Kidney (tissue), 22 donors: ENCODE measurements at places on chromosomes 5 and 9. TPM values are rescaled to one million over a fixed set of nuclear protein-coding genes. Genes with fewer than 3 reads are reported as not detected.
A peak's percentile ranks its signal among the peaks of the same experiment; 100 is the strongest.

- DNase-seq: no peak
These were observed 97.8 kb upstream of the WWC1 start for GRCh38 chr5:168193493-168194250.

DNA sequence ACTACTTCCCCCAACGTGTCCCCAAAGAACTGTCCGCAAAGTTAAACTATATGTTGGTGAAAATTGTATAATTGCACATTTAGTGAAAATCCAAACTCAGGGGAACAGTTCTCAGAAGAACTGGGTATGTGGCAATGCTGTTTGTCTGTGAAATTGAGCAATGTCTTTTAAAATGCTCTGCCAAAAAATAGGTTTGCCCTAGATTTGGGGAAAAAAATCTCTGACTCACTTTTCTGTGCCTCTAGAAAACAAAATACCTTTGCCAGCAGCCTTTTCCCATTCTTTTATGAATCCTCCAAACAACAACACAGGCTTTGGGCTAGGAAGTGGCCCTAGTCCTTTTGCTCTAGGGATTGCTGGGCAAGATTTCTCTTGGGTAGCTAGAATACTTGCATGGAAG, 37.4 kb upstream of the ZNF608 start:
- DNase-seq: no peak

DNA sequence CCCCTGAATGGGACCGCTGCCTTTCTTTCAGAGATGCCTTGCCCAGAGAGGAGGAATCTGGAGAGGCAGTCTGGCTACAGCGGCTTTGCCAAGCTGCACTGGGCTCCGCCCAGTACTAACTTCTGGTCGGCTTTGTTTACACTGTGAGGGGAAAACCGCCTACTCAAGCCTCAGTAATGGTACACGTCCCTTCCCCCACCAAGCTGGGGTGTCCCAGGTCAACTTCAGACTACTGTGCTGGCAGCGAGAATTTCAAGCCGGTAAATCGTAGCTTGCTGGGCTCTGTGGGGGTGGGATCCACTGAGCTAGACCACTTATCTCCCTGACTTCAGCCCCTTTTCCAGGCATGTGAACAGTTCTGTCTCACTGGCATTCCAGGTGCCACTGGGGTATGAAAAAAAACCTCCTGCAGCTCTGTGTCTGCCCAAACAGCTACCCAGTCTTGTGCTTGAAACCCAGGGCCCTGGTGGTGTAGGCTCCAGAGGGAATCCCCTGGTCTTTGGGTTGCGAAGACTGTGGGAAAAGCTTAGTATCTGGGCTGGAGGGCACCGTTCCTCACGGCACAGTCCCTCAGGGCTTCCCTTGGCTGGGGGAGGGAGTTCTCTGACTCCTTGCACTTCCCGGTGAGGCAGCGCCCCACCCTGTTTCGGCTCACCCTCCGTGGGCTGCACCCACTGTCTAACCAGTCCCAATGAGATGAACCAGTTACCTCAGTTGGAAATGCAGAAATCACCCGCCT, 171.2 kb downstream of the CWC27 start:
- peak; percentile 42 for DNase-seq

The ZSWIM6 gene
- total RNA-seq: 20.3 TPM

- DNase-seq: no peak
These were observed 27.6 kb upstream of the ECM2 start for GRCh38 chr9:92563116-92564100.

DNA sequence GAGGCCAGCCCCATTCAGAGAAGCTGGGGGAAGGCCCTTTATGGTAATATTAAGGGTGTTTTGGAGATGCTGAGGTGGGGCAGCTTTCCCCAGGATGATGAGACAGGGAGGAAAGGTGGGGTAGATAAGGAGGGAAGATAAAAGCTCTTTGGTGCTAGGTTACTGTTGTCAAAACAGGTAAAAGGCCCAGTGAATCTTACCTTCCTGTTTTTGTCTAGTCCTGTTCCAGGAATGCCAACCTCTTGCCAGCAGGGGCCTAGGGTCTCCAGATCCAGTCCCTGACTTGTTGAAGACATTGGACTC, 797 bp upstream of the CCL27 start:
- no peak for DNase-seq

- no peak for DNase-seq
These were observed 129.2 kb downstream of the HSD17B3 start for GRCh38 chr9:96172797-96173196.

The CREBRF gene
- total RNA-seq: 49.7 TPM

DNA sequence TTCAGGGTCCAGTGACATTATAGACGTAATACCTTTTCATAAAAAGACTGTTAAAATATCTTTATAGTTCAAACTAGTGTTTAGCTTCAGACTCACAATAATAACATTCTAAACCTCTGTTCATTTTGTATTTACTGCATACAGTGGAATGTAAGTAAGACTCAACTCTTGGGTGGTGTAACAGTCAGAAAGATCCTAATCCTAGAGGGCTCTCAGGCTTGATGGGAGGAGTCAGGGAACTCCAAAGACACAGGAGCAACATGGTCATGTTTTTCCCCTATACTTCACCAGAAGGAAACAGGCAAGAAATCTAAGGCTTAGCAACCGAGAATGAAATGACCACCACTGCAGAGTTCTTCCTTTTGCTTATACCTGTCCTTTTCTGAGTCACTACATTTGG, 82.6 kb downstream of the MRPS27 start:
- no peak for DNase-seq

DNA sequence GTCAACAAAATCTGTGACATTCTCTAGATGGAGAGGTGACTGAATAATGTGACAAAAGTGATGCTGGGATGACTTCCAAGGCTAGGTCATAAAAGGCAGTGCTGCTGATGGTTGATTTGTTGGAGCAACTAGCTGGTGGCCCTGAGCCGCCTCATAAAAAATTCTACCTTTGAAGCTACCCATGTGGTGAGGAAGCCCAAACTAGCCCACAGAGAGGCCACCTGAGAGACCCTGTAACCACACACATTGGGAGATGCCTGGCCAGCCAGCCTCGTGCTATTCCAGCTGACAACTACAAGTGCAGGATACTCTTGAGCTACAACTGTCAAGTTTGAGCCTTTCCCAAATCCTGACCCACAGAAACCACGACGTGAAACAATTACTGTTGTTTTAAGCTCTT, 22.7 kb downstream of the CLTA start:
- DNase-seq: no peak

The FAM151B gene
- 3.8 TPM for total RNA-seq

The LURAP1L gene
- 11.1 TPM for total RNA-seq

- no peak for DNase-seq
These were observed 9.2 kb upstream of the CFAP95 start for GRCh38 chr9:69811351-69811868.

- DNase-seq: no peak
These were observed 462.7 kb downstream of the EBF1 start for GRCh38 chr5:158637039-158637438.

The FOXD1 gene
- total RNA-seq: 5.9 TPM

- no peak for DNase-seq
These were observed 984.1 kb downstream of the TLE4 start for GRCh38 chr9:80555782-80556325.

- DNase-seq: no peak
These were observed 1.4 kb downstream of the GPR151 start for GRCh38 chr5:146514575-146514974.

The APBA1 gene
- total RNA-seq: 5.1 TPM

The SLC36A3 gene
- total RNA-seq: not detected

GRCh38 chr9:18111146-18111545, 362.8 kb upstream of the ADAMTSL1 start:
- no peak for DNase-seq

DNA sequence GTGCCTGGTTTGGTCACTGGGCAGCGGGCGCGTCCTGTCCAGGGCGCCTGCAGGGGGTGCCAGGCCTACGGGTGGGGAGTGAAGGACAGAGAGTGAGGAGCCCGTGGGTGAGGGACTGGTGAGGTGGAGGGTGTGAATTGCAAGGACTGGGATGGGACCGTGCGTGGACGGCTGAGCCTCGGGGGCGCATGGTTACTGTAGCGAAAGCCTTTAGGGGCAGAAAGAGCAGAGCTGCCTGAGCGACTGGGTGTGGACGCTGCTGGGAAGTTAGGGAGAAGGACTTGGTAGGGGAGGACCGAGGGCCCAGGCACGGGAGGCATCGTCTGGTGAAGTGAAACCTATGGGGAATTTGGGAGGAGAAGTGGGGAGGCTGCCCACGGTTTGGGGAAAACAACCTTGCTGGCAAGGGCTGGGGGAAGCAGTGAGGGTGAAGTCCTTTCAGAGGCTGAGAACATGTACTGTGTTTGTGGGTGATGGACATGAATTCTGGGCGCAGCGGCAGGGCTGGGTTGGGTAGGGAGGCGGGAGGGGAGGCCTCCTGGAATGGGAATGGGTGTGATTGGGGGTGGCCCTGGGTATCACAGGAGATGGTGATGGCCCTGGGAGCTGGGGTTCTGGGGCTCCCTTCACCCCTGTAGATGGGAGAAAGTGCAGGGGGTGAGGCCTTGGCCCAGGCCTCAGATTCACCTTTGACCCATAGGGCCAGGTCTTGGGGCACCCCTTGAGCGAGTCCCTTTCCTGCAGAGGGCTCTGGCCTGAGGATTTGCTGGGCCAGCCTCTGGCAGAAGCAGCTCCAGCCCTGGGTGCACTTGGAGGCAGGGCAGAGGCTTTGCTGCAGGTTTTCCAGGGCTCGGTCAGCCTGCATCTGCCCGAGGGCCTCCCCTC, 1.7 kb upstream of the TOR4A start:
- peak; percentile 67 for DNase-seq

GRCh38 chr5:95956021-95956899, 5.4 kb downstream of the ELL2 start:
- DNase-seq: no peak

- no peak for DNase-seq
These were observed 79.1 kb upstream of the CPEB4 start for GRCh38 chr5:173809014-173809413.

The PLPPR1 gene
- total RNA-seq: 0.98 TPM

- DNase-seq: no peak
These were observed 248.9 kb downstream of the CRB2 start for GRCh38 chr9:123604861-123605260.

DNA sequence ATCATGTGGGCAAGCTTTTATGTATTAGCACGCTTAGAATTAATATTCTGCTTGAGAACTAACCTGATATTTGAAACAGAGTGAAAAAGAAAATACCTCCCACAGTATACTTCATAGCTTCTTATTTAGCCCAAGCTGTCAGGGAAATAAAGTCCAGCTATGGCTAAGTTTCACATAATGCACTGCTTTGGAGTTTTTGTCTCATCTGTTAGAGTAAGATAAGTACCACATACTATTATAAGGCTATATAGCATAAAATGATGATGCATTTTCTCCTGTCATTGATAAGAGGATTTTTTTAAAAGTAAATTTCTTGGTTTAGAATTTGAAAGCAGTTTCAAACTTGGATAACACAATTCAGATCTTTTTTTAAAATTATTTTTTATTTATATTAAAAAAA, 2.4 kb upstream of the ANKDD1B start:
- DNase-seq: no peak

DNA sequence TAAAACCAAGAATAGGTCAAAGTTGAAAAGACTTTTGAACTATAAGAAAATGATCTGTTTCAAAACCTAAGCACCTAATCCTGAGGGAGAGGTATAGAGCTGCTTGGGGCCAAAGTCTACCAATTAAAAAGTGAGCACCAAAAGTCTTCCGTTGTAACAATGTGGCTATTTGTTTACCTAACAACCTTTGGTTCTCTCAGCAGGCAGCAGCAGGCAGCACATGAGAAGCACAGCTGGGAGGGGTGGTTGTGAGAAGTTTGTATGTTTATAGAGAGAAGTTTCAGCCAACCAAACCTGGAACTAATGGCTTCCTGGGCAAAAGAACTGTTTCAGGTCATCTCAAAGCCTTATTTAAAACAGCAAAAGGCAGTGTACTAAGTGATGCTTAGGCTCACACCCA, 59.8 kb upstream of the TBC1D9B start:
- DNase-seq: no peak

The PCDHGA2 gene
- 4.7 TPM for total RNA-seq

- no peak for DNase-seq
These were observed 399.5 kb downstream of the ENC1 start for GRCh38 chr5:74240783-74241750.

GRCh38 chr9:107894572-107895261, 405.1 kb upstream of the KLF4 start:
- peak; percentile 88 for DNase-seq

The SAPCD2 gene
- total RNA-seq: 2.3 TPM

DNA sequence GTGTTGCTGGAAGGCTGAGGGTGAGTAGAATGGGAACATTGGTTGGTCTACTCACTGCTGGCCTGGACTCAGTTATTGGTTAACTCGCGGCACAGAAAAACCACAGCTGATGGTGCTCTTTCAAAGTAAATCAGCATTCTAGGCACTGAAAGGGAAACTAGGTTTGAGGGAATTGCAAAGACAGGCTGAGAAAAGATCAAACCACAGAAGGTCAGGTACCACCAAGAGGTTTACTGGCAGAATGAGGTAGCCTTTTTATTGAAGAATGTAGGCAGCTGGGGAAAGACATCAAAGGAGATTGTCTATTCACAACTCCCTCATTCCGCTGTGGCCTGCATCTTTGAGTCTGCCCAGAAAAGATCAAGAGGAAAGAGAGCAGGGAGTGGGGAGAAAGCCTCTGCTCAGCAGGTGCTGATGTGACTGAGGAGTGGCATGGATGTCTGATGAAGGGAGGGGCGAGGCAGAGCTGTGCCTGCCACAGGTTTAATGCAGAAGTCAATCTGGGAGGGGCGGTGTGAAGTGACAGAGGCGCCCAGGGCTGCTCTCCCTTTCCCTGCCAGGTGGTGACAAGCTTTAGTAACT, 255.5 kb downstream of the MAN2A1 start:
- DNase-seq: no peak

- no peak for DNase-seq
These were observed 205.9 kb downstream of the ROR2 start for GRCh38 chr9:91744114-91744513.

DNA sequence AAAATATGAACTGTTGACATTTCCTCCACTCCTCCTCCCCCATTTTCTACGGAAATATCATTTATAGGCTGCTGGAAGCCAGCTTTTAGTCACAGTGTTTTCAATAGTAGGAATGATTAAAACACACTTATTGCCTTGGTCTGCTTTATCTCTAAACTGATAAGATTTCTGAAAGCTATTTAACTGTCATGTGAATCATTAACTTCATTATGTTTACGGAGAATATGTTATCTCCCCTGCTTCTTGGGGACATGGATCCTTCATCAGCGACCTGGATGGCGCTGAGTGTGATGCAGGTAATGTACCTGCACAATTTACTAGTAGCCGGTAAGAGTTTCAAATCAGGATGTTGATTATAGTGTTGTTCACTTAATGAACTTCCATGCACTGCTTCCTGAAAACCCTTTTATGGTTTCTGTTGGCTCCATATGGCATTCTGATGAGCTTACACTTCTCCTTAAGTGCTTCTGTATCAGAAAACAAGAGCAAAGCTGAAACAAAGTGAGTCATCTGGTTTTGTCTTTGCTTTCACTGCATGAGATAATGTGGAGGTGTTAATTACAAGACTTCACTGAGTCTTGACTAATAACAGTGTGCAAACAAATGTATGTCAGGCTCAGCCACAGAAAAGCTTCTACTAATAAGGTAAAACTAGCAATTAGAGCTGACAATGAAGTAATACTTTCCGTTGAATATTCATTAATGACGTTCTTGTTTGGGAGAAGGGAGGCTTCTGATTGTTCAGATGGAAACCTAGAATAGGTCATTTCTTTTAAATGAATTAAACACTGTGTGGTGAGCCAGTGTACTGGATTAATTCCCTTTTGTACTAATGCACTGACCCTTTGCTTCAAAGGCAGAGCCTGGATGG, 162.4 kb upstream of the ZNF608 start:
- peak; percentile 33 for DNase-seq

GRCh38 chr9:13705373-13705772, 425.9 kb upstream of the MPDZ start:
- DNase-seq: no peak
